ENCODE measurements at places on chromosomes 16 and 17.

GRCh38 chr16:47826070-47826469, 329.7 kb downstream of the ABCC12 start:
- peak; percentile 5 for DNase-seq

GRCh38 chr17:37368577-37368976, 7.2 kb upstream of the C17orf78 start:
- no peak for DNase-seq

DNA sequence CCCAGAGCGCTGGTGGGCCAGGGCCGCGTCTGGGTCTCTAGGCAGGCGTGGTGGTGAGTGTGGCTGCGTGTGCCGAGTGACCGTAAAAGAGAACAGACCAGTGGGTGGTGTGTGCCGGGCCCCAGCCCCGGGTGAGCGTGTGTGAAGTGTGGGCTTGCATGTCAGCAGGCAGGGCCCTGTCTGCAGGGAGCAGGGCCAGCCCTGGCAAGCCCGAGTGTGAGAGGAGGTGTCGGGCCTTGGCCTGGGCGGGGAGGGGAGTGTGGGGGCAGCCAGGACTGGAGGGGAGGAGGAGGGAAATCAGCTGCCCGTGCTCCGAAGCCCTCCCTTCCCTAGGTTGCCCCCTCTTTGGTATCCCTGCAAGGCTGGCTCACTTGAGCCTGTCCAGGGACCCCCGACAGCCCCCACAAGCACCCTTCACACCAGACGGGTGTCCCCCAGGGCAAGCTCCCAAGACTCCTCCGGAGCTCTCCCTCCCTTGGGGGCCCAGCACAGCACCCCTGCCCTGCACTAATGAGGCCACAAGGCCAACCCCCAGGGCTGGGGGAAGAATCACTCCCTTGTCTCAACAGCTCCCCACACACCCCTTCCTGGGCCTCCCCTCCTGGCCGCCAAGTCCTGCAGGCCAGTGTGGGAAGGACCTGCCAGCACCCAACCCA, 1.9 kb downstream of the USH1G start:
- peak; percentile 35 for DNase-seq

DNA sequence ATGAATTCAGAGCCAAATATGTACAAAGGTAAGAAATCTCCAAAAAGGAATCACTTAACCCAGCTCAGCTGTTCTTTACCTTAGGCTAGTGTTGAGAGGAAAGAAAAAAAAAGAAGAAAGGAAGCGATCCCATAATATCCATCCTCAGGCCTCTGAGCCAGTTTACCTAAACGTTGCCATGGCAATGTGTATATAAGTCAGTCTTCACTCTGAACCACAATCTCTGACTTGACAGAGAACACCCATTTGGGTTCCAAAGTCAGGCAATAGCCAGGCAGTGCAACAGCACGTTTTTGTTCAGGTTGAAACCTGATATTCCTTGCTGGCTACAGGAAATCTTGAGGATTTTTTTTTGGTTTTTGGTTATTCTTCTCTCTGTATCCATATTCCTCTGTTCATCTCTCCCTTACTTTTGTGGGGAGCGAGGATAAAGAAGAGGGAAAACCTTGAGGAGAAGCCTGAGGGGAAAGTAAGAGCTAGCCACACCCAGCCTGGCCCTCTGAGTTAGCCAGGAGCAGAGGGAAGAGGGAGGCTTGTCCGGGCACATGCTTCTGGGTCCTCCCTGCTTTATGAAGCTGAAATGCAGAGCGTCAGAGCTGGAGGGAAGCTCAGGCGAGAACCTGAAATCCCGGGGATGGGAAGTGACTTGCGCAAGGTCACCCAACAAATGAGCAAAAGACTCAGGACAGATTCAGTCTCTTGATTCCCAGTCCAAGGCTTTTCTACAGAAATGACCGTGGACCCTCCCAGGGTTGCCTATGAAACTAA, 152.7 kb downstream of the SOX9 start:
- DNase-seq: peak; percentile 7

- no peak for DNase-seq
Observed at GRCh38 chr17:17531156-17531555, 35.0 kb upstream of the RASD1 start.

GRCh38 chr16:21302898-21303528, 24.9 kb upstream of the CRYM start:
- no peak for DNase-seq

- peak; percentile 46 for DNase-seq
Observed at GRCh38 chr16:63361032-63361624, 1324.9 kb upstream of the CDH8 start.

GRCh38 chr16:87681981-87682570, 79.8 kb downstream of the JPH3 start:
- peak; percentile 16 for DNase-seq

DNA sequence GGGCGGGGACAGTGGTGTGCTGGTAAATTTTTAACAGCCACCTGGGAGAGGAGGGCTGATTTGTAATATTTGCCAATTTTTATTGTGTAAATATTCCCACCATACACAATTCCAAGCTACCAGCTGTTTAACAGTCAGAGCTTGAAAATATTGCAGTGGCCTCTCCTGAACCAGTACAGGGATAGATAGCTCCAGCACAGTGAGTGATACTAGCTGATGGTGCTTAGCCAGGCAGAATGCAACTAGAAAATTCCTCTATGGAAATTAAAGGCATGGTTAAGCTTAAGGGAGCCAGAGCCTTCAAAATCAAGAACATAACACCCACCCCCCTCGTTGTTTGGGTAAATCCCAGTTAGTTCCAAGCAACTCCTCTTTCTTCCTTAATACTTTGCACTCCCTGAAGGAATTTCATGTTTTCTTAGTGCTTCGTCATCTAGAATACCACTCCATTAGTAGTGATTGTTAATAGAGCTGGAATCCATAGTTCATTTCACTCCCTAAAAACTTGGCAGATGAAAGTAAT, 96.6 kb downstream of the CYB561 start:
- no peak for DNase-seq

GRCh38 chr16:10601444-10602408, 21.3 kb upstream of the EMP2 start:
- no peak for DNase-seq

DNA sequence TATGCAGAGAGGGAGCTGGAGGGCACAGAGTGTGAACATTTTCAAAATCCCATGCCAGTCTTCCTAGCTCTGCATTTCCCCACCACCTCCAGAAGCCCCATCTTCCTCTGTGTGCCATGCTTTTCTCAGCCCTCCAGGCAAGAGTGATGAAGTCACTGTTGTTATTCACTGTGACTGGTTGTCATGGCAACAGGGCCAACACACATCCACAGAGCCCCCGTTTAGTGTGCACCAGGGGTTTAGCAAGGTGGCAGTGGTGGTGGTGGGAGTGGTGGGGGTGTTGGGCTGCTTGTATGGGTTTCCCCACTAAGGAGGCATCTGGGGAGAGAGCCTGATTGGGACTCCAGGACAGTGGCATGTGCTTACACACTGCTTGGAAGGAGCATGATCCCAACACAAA, 309.9 kb upstream of the ASIC2 start:
- no peak for DNase-seq

DNA sequence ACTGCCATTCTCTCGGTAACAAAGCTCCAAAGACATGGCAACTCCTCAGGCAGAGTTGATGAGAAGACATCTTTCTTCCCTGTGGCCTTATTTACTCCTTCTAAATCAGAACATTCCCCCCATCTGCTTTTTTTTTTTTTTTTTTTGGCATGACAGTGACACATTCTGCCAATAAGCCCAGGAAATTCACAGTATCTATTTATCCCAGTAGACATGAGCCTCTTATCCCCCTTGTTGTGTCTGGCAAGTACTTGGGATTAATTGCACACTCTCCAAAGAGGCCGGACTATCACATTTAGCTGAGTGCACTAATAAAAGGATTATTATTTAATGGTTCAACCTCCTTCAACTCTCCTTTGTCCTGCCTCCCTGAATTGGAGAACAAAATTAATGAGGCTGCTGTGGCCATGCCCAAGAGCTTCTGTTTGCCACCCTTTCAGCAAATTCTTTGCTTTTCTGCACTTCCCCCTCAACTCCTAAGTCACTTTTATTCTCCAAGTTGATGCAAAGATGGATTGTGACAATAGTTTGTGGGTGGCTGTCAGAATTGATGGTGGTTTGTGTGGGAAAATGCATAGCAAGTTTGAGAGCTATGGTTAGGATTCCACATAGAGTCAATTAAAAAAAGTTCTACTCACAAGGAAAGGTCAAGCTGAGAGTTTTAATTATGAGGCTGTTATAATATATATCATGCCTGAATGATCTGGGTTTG, 47.2 kb downstream of the GPR139 start:
- no peak for DNase-seq

DNA sequence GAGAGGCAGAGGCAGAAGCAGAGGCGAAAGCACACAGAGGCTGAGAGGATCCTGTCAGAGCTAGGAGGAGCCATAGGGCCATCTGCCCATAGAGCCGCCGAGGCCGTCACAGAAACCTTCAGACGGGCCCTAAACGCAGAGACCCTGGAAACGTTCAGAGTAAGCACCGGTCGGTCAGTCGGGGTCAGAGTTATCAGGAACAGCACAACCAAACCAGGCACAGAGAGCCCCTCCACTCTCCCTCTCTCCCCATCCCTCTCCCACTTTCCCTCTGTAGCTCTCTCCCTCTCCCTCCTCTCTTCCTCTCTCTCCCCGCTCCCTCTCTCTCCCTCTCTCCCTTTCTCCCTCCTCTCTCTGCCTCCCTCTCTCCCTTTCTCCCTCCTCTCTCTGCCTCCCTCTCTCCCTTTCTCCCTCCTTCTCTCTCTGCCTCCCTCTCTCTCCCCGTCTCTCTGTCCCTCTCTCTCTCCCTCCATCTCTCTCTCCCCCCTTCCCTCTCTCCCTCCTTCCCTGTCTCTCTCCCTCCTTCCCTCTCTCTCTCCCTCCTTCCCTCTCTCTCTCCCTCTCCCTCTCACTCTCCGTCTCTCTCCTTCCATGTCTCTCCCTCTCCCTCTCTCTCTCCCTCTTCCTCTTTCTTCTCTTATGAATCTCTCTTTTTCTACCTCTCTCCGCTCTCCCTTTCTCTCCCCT, 138.9 kb downstream of the C16orf95 start:
- DNase-seq: no peak

DNA sequence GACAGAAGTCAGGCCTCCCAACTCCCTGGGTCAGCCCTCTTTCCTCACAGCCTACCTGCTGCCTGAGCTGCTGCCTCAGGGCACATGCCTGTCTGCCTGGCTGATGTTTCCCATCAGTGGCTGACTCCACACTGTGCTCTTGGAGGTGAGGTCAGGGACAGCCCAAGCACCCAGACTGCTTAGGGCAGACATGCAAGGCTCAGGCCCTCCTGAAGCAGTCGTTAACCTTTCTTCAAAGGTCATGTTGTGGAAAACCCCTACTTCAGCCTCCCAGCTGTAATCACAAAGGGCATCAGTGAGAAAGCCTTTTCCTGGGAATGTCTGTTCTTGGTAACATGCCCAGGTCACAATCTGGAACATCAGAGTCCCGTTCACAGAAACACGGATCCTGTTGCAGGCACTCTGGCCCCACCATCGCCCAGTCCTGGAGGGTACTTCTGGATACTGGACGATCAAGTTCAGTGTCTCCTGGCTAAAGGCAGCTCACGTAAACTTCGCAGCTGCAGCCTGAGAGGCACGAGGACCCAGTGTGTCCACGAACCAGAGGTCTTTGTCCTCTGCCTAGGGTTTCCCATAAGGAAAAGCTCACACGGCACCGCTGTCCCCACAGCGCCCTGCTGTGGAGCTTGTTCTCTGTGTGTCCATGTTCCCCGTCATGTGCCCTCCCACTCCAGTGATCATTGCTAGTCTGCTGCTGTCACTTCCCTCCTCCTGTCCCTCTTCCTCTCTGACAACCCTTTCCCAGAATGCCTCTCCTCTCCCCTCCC, 54.9 kb downstream of the GNAO1 start:
- no peak for DNase-seq

GRCh38 chr16:69741519-69741918, 13.2 kb downstream of the NOB1 start:
- no peak for DNase-seq

GRCh38 chr17:67637901-67638641, 79.7 kb upstream of the NOL11 start:
- no peak for DNase-seq

- no peak for DNase-seq
Observed at GRCh38 chr17:61729690-61730268, 133.5 kb downstream of the BRIP1 start.

DNA sequence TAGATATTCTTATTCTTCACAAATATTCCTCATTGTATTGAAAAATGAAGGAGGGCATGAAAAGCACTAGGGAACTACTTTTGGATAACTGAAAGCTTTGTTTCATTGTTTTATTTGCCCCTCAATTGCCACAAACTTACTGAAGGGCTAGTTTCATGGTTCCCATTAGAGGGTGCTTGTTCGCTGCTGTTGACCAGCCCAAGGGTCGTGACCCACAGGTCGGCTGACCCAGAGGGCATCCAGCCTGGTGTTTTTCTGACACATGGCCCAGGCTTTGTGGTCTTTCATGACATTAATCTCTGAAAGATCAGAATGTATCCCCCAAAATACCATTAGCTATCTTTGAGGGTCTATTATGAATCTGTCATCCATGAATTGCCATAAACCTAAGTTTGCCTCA, 30.0 kb downstream of the DGKE start:
- no peak for DNase-seq
